Activated T-cell treated with anti-CD3 and anti-CD28 coated beads, Interleukin-2, amount 50 U/mL, for 72 hours (primary cell): ENCODE measurements at places on chromosomes 16 and 17. TPM values are rescaled to one million over a fixed set of nuclear protein-coding genes. Genes with fewer than 3 reads are reported as not detected.

The ACSM2A gene
- 0.79 TPM for total RNA-seq

The TNK1 gene
- total RNA-seq: 5.5 TPM

The MILR1 gene
- total RNA-seq: not detected

The DPEP2 gene
- 11.4 TPM for total RNA-seq

The ARL5C gene
- 0.12 TPM for total RNA-seq

- DNase-seq: no peak
Observed at GRCh38 chr16:24819462-24820040, 26.2 kb upstream of the SLC5A11 start.

DNA sequence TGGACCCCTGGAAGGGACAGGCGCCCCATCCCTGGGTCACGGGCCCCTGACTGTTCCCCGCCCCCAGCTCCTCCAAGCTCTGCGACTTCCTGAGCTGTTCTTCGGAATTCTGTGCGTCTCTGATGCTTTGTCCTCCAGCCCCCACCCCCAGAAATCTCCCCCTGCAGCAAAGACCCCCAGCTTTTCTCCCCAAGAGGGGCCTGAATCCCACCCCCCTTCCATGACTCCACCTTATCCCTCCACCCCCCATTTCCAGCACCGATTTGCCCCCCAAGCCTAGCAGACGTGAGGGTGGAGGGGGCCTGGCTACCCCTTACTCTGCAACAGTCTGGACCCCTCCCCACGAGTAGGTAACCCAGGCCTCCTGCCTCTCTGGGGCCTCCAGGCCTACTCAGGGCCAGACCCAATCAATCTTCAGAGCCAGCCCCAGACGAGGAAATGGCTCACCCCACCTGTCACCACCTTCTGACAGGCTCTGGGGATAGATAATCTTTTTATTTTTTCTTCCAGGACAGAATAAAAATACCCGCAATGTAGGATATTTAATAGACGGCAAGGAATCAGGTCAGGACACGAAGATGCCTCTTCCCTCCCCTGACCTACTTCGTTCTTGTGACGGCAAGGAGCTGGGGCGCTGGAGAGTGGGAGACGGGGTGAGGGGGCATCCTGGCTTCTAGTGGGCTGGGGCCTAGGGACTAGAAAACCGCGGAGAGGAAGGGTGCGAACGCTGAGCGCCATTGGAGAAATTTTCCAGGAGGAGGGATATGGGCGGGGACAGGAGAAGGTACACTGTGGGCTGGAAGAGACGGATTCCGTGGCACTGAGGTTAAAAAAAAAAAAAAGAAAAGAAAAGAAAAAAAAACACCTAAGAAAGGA is 744 bp upstream of the PLXDC1 start:
- peak; percentile 34 for DNase-seq

DNA sequence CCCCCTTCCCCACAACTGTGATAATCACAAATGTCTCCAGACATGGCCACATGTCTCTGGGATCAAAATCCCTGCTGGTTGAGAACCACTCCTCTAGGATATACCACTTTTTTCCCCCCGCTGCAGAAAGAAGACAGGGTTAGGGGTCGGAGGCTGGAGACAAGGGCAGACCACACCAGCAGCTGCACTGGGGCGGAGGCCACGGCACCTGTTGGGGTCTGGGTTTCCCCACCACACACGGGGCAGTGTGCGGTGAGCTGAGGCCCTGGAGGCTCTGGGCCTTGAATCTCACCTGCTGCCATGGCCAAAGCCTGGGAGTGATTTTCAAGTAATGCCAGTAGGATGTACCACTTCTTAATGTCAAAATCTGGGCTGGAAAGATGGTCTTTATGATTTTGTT is 320.5 kb downstream of the SNX29 start:
- no peak for DNase-seq

GRCh38 chr17:63841350-63842172 is 924 bp downstream of the SMARCD2 start:
- DNase-seq: peak; percentile 27

DNA sequence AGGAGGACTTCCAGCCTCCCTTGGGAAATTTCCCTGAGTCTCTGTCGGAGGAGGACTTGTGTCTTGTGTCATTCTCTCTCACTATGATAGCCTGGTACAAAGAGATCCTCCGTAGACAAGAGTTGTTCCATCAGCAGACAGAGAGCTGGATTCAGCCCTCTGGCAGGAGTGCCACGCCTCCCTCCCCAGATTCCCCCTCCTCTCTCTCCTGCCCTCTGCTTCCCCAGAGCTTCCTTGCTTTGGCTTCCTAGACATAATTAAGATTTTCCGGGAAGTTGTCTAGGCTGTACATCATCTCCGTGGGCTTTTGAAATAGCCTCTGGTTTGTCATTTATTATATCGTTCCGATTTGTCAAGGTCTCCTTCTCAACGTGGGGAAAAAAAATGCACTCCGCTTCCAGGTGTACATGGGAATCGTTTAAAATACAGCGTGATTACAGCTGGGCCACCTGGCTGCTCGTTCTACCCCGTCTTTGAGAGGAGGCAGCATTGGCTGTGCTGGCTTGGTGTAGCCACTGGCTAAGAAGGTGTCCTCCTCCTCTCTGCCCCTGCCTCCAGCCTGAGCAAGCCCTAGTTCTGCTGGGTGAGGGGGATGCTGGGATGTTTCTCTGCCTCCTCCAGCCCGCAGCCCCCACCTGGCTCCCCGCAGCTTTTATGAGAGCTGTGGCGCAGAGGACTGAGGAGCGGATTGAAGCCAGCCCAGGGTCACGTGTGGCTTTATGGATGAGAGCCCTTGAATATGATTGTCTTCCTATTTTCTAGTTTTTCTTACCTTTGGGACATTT is 282.5 kb downstream of the SNX29 start:
- no peak for DNase-seq
